ENCODE measurements at places on chromosomes 1 and 21.

- DNase-seq = no peak
Observed at GRCh38 chr21:37319551-37319950, 47.0 kb upstream of the DYRK1A start.

DNA sequence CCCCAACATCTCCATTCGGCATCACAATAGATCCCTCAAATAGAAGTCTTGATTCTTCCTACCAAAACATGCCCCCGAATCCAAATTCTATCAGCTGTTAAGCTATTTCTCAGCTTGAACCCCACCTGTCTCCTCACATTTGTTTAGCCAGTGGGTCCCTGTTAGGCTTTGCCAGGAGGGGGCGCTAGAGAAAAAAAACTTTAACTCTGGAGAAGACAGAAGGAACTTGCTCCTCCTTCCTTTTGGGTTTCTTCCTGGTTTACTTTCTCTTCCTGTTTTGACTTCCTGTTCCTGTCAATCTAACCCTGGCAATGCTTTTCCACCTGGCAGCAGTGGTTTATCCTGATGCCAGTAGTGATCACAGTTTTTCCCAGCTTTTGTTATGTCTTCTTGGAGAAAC, 95.6 kb upstream of the KCNK1 start:
- no peak for DNase-seq

DNA sequence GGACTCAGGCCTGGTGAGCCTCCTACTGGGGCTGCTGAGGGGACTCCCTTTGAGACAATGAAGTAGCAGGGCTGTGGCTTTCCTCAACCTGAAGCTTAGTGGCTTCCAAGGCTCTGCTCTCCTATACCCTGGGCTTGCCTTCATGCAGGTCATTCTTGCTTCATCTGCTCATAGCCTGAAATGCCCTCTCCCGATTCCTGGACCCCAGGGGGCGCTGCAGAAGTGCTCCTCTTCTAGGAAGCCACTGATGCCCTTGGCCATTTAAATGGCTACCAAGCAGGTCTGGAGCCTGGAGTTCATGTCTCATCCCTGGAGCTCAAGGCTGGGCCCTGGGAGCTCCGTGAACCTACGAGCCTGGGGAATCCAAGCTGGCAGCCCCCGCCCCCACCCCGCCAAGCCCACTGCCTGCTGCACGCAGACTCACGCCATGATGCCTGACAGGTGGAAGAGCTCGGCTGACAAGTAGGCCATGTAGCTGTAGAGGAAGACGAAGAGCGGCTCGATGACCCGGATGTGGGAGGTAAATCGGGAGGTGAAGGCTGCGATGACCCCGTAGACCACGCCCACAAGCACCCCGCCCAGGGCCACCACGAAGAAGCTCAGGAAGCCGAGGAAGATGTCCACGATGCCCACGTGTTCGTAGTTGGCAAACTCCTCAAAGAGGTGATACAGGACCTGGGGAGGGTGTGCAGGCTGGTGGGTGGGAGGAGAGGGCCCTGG, 45.7 kb downstream of the SLC9A1 start:
- no peak for DNase-seq

GRCh38 chr1:70961374-70961975, 86.1 kb downstream of the PTGER3 start:
- peak; percentile 14 for DNase-seq

- DNase-seq = no peak
Observed at GRCh38 chr1:148333875-148334338, 149.2 kb downstream of the PPIAL4G start.
